ENCODE measurements at places on chromosomes 2 and 18. TPM values are rescaled to one million over a fixed set of nuclear protein-coding genes. Genes with fewer than 3 reads are reported as not detected.

DNA sequence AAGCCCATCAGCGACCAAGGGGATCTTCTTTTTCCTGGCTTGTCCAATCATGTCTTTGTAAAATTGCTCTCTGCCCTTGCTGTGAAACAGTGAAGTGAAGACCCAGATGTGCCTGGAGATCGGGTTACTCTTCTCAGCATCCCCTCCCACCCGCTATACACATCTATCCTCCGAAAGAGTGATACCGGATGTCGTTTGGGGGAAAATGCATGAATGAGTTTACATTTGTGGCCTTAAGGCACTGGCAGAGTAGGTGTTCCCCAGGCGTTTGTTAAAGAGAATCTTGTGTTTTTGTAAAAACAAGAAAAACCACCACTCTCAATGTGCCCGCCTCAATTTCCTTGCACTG, 528.3 kb downstream of the CMPK2 start:
- no peak for DNase-seq

GRCh38 chr18:40810372-40810771, 1144.7 kb upstream of the PIK3C3 start:
- no peak for DNase-seq

DNA sequence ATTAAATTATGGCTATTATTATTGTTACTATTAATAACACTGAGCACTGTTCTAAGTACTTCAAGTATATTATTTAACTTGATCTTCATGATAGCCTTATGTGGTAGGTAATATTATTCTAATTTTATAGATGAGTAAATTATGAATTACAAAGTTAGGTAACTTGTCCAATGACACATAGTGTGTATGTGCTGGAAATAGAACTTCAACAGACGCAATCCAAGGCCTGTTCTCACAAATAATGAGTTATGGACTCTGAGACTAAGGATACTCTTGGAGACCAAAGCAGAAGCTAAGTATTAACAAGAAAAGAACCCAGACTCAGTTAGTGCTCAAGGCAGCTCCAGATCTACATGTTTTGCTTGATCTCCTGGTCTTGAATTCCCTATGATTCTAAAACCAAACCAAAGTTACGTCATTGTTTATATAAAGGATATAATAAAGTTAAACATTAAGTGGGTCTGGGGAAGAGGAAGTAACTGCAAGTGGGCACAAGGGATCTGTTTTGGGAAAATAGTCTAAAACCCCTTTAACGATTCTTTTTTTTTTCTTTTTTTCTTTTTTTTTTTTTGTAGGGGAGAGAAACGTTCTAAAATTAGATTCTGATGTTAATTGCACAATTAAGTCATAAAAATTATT, 211.3 kb downstream of the ERBB4 start:
- DNase-seq = no peak

- no peak for DNase-seq
Measured at GRCh38 chr2:15890936-15891905, 49.1 kb upstream of the MYCN start.

DNA sequence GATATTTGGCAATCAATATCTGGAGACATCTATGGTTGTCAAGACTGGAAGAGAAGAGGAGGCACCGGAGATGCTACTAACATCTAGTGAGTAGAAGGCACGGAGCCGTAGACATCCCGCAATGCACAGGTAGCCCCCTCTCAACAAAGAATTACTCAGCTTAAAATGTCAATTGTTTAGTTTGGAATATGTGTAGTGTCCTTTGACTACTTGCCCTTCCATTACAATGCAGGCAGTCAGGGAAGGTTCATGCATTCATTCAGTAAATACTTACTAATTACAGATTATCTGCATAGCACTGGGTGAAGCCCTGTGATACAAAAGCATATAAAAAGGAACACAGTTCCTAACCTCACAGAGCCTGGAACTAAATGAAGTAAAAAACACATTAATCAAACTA, 294.0 kb downstream of the RIT2 start:
- no peak for DNase-seq

Gene GALNT5
- not detected for total RNA-seq

GRCh38 chr18:46950064-46950656, 32.8 kb downstream of the KATNAL2 start:
- no peak for DNase-seq

DNA sequence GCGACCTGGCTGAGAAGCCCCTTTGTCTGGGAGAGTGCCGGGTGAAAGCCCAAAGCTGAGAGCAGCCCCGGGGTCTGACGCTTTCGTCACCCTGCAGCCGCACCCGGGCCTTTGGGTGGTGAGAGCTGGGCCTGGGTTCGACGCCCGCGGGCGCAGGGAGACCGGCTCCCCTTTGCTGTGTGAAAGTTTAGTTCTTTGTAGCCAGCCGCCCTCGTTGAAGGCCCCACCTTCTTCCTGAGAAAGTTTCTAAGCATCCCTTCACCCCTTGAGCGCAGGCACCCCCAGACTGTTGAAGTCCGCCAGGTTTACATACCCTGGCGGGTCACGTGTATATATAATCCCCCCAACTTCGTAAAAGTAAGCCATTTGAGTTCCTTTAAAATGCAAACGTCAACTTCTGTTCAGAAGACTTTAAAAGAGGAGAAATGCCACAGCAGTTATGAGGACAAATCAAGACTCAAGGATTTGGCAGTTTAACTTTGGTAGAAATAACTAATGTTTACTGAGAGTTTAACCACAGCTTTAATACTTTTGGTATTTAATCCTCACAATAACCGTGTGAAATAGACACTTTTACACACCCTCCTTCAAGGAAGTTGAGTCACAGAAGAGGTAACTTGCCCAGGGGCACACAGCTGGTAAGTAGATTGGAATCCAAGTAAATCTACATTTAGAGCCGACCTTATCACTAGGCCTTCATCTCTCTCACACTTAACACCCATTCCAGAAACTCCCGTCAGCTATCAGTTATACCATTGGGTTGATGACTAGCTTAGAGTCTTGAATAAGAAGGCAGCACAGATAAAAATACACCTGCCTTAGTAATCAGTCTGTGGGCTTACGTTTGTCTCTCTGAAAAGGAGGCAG, 1.1 kb upstream of the MBOAT2 start:
- DNase-seq = no peak
